ENCODE measurements at places on chromosomes 4 and X. TPM values are rescaled to one million over a fixed set of nuclear protein-coding genes. Genes with fewer than 3 reads are reported as not detected.
A peak's percentile ranks its signal among the peaks of the same experiment; 100 is the strongest.

- H3K4me3 ChIP-seq = no peak overlapping the region
- H3K27me3 ChIP-seq = no peaks in the 10 kb centered on the region
- H3K27ac ChIP-seq = no peak overlapping the region
- no peaks in the 10 kb centered on the region for H3K4me1 ChIP-seq
- DNase-seq = no peak
- no peaks in the 10 kb centered on the region for H3K36me3 ChIP-seq
These were observed 512.9 kb downstream of the FAT4 start for GRCh38 chr4:125827696-125828052.

DNA sequence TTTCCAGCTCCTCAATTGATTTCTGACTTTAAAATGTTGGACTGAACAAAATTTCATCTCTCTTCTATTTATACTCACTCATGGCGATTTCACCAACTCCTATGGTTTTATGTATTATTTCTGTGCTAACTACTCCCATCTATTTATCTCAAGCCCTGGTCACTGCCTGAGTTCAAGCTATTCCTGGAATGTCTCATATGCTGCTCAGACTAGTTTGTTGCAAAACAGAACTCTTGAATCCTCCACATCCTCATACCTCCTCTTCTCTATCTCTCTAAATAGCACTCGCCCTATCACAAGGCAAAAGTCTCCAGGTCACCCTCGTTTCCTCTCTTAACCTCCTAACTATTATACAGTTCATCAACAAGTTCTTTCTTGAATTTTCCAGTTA, 19.0 kb upstream of the DDX60 start:
- H3K4me3 ChIP-seq = no peak overlapping the region
- no peaks in the 10 kb centered on the region for H3K27me3 ChIP-seq
- no peak overlapping the region for H3K27ac ChIP-seq
- H3K4me1 ChIP-seq = no peaks in the 10 kb centered on the region

DNA sequence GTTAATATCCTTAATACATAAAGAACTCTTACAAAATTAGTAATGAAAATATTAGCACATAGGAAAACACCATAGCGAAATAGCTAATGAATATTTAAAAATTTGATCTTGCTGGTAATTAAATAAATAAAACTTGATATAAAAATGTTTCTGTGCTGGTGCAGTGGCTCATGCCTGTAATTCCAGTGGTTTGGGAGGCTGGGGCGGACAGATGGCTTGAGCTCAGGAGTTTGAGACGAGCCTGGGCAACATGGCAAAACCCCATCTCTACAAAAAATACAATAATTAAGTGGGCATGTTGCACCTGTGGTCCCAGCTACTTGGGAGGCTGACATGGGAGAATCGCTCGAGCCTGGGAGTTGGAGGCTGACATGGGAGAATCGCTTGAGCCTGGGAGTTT, 7.6 kb downstream of the FAM199X start:
- no peak overlapping the region for H3K27ac ChIP-seq
- no peak for DNase-seq
- no peaks in the 10 kb centered on the region for H3K4me1 ChIP-seq
- no peaks in the 10 kb centered on the region for H3K27me3 ChIP-seq
- no peaks in the 10 kb centered on the region for H3K36me3 ChIP-seq

- H3K27me3 ChIP-seq = no peaks in the 10 kb centered on the region
- no peak for DNase-seq
- H3K4me1 ChIP-seq = no peaks in the 10 kb centered on the region
- no peaks in the 10 kb centered on the region for H3K36me3 ChIP-seq
These were observed 349.8 kb upstream of the CPEB2 start for GRCh38 chr4:14652522-14652921.

LARP7 gene
- 39.3 TPM for total RNA-seq

GRCh38 chrX:89034679-89035078, 287.7 kb downstream of the CPXCR1 start:
- H3K36me3 ChIP-seq = no peaks in the 10 kb centered on the region
- no peak for DNase-seq
- H3K4me1 ChIP-seq = no peaks in the 10 kb centered on the region
- no peak overlapping the region for H3K27ac ChIP-seq

DNA sequence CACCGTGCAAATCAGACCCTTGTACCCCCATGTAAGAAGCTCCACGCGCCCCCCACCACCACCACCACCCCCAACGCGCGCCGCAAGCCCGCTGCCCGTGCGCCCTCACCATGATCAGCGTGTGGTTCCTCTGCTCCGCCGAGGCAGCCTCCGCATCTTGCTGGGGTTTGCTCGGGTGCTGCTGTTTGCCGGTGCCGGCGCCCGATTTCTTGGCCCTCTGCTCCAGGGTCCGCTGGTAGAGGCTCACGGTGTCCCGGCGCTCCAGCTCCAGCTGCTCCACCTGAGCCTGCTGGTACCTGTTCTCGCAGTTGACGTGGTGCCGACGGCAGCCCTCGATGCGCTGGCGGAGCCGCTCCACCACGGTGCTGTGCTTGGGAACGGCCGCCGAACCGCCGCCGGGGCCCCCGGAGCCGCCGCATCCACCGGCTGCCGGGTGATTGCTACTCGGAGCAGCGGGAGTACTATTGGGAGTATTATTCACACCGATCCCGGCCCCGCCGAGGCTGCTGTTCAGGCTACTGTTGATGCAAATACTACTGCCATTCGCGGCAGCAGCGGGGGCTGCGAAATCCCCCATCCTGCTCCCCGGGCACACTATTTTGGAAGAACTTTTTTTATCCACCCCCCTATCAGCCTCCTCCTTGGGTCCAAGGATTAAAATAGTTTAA, 1.1 kb downstream of the MAML3 start:
- no peaks in the 10 kb centered on the region for H3K36me3 ChIP-seq
- H3K4me1 ChIP-seq = peaks cover 4% of the 10 kb centered on the region
- peak overlapping the region; percentile 98 for H3K27ac ChIP-seq
- peak; percentile 67 for DNase-seq
- H3K27me3 ChIP-seq = no peaks in the 10 kb centered on the region

NRK gene
- 2.6 TPM for total RNA-seq

GRCh38 chr4:181078196-181078595, 1165.0 kb upstream of the TENM3 start:
- DNase-seq = no peak
- no peaks in the 10 kb centered on the region for H3K27me3 ChIP-seq
- no peaks in the 10 kb centered on the region for H3K4me1 ChIP-seq
- no peaks in the 10 kb centered on the region for H3K36me3 ChIP-seq
- no peak overlapping the region for H3K4me3 ChIP-seq

CXCL11 gene
- not detected for total RNA-seq

- DNase-seq = no peak
- H3K27me3 ChIP-seq = no peaks in the 10 kb centered on the region
- H3K4me3 ChIP-seq = no peak overlapping the region
These were observed 28.4 kb downstream of the LEF1 start for GRCh38 chr4:108140328-108140727.

GRCh38 chr4:129490516-129490915, 394.6 kb downstream of the C4orf33 start:
- H3K4me1 ChIP-seq = no peaks in the 10 kb centered on the region
- H3K27ac ChIP-seq = no peak overlapping the region
- H3K4me3 ChIP-seq = no peak overlapping the region
- no peaks in the 10 kb centered on the region for H3K36me3 ChIP-seq

- no peaks in the 10 kb centered on the region for H3K4me1 ChIP-seq
- DNase-seq = no peak
- no peak overlapping the region for H3K27ac ChIP-seq
These were observed 133.2 kb downstream of the NLGN4X start for GRCh38 chrX:6095469-6095868.

DNA sequence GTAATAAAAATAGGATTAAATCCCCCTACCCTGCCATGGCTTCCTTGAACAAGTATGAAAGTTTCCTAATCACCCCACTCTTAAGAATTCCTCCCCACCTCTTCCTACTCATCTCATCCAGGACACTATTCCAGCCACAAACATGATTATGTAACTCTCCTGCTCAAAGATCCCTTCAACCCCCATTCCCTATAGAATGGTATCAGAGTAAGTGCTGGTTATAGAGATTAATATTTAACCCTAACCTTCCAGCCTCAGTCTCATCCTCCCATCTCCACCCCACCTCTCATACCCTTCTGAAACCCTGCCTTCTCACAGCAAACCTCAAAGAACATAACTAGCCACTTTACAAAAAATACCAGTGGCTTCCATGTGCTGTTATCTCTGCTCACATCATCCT, 155.1 kb downstream of the PPP3CA start:
- no peak for DNase-seq
- peak overlapping the region; percentile 86 for H3K27ac ChIP-seq
- no peak overlapping the region for H3K4me3 ChIP-seq
- no peaks in the 10 kb centered on the region for H3K36me3 ChIP-seq
- no peaks in the 10 kb centered on the region for H3K27me3 ChIP-seq

GRCh38 chr4:174263445-174263736, 20.1 kb downstream of the FBXO8 start:
- H3K4me1 ChIP-seq = no peaks in the 10 kb centered on the region
- H3K36me3 ChIP-seq = peaks cover 3% of the 10 kb centered on the region
- H3K27ac ChIP-seq = no peak overlapping the region

DNA sequence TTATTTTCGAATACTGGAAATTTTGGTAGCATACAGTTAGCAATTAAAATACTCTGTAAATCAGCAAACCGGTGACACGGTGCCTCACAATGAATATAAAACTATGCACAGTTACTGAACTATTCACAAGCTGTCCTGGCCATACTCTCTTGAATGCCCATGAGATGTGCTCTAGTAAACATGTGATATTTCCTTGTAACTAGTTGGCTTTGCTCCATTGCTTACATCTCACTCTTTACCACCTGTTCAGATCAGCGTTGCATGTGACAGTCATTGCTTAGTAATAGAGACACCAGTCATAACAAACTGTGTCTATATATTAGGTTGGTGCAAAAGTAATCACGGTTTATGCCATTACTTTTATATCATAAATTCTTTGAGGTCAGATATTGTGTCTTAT, 897.9 kb upstream of the FTHL17 start:
- H3K27ac ChIP-seq = no peak overlapping the region
- no peaks in the 10 kb centered on the region for H3K36me3 ChIP-seq
- no peaks in the 10 kb centered on the region for H3K4me1 ChIP-seq
- DNase-seq = no peak

GRCh38 chr4:138307319-138307718, 65.2 kb upstream of the SLC7A11 start:
- H3K4me1 ChIP-seq = no peaks in the 10 kb centered on the region
- no peak overlapping the region for H3K27ac ChIP-seq
- no peaks in the 10 kb centered on the region for H3K36me3 ChIP-seq
- no peak for DNase-seq
- no peak overlapping the region for H3K4me3 ChIP-seq

DNA sequence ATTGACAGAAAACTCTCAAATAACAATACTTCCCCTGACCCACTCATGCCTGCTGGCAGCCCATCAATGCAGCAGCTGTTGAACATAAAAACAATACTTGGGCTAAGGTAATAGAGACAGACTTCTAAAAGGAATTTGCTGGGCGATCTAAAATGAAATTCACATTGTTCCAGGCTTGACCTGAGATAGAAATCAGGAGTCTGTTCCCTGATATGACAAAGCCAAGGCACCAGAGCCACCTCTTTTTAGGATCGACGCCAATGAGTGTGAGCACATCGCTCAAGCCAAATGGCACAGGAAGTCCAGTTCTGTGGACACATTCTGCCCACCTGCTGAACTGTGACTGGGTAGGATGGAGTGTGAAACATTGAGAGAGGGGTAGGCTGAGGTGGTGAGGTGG, 4.9 kb downstream of the SEPTIN11 start:
- no peak for DNase-seq
- H3K4me1 ChIP-seq = no peaks in the 10 kb centered on the region
- no peaks in the 10 kb centered on the region for H3K36me3 ChIP-seq
- no peak overlapping the region for H3K4me3 ChIP-seq
- no peak overlapping the region for H3K27ac ChIP-seq

DNA sequence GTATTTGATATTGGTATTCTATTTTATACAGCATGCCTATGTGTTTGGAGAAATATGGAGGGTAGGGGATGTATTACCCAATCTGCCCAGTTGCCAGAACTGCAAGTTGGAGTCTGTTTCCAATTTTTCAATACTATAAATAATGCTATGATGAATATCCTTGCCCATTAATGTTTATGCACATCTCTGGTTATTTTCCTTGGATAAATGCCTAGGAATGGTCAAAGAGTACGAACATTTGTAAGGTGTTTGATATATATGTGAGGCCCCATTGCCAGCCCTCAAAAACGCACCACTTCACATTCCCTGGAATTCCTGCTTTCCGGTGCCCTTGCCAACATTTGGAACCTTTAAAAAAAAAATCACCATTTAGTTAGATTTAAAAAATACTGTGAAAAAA, 34.3 kb downstream of the CLDN34 start:
- no peak for DNase-seq
- H3K27ac ChIP-seq = no peak overlapping the region
- H3K36me3 ChIP-seq = no peaks in the 10 kb centered on the region

NLGN3 gene
- 1.0 TPM for total RNA-seq

DNA sequence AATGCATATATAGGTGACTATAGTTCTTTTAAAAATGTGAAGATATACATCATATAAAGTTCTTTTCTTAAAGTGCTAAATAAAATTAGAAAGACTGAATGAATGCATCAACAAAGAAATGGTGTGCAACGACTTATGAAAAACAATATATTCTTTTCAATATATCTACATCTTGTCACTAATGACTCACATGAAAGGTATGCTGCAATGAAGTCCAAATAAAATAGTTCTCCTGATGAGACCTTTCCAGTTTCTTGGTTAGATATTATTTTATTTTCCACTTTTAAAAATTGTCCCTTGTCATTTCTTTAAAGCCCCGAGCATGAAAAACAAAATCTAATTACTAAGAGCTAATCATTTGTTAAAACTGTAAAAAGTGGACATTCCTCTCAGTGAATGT, 462.1 kb downstream of the PCDH11X start:
- no peaks in the 10 kb centered on the region for H3K4me1 ChIP-seq
- peaks cover 34% of the 10 kb centered on the region for H3K27me3 ChIP-seq
- no peaks in the 10 kb centered on the region for H3K36me3 ChIP-seq
- no peak for DNase-seq

IL2RG gene
- 10.8 TPM for total RNA-seq

ZC4H2 gene
- 4.6 TPM for total RNA-seq

- H3K4me3 ChIP-seq = no peak overlapping the region
- no peaks in the 10 kb centered on the region for H3K4me1 ChIP-seq
These were observed 206.3 kb downstream of the ARHGAP24 start for GRCh38 chr4:85681221-85681657.

PRSS12 gene
- total RNA-seq = 0.64 TPM

DNA sequence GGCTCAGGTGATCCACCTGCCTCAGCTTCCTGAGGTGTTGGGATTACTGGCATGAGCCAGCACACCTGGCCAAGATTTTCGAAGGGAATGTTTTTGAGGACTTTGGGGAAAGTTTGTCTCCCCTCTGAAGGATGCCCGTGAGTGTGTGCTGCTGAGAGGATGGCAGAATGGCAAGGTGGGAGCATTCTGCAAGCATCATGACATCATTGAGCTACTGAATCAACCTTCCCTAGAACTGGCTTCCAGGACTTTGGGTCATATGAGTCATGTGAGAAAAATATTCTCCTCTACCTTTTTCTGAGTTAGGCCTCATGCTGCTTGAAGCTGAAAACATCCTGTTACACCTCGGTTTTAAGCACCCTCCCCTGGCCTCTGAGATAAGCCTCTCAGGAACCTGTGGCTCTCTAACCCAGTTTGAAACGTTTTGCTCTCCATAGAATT, 31.0 kb downstream of the TMEM131L start:
- H3K27me3 ChIP-seq = no peaks in the 10 kb centered on the region
- H3K36me3 ChIP-seq = no peaks in the 10 kb centered on the region
- peak overlapping the region; percentile 66 for H3K27ac ChIP-seq
- H3K4me1 ChIP-seq = peaks cover 8% of the 10 kb centered on the region
- DNase-seq = no peak
- H3K4me3 ChIP-seq = no peak overlapping the region

FDCSP gene
- not detected for total RNA-seq

PNMA3 gene
- total RNA-seq = not detected

DGKK gene
- not detected for total RNA-seq

Measured in breast epithelium (tissue), 4 donors.